Vagina (tissue), 2 donors: ENCODE measurements at places on chromosomes 4 and X. TPM values are rescaled to one million over a fixed set of nuclear protein-coding genes. Genes with fewer than 3 reads are reported as not detected.

Gene ATP6AP2
- 85.7 TPM for total RNA-seq

DNA sequence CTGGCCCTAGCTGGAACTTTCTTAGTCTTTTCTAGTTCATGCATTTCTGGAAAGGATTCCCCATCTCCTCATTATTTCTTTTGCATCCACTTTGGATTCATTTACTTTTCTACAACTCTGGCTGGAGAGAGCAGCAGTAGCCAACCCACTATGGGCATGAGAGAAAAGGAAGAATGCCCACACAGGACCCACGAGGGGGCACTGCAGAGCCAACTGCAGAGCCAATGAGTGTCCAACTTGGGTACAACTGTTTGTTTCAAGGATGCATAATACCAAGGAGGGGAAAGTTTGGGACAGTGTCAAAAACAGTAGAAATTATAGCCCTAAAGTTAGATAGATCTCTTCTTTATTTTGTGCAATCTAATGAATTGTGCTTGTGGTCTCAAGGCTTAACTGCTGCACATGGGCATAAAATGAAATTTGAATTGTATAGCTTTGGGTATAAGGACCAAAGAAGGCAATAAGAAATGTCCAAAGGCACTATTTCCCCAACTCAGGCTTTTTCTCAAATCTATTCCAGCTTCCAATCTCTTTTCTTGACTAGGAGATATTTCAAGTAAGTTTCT is 230.6 kb downstream of the NSUN7 start:
- no peak for DNase-seq

DNA sequence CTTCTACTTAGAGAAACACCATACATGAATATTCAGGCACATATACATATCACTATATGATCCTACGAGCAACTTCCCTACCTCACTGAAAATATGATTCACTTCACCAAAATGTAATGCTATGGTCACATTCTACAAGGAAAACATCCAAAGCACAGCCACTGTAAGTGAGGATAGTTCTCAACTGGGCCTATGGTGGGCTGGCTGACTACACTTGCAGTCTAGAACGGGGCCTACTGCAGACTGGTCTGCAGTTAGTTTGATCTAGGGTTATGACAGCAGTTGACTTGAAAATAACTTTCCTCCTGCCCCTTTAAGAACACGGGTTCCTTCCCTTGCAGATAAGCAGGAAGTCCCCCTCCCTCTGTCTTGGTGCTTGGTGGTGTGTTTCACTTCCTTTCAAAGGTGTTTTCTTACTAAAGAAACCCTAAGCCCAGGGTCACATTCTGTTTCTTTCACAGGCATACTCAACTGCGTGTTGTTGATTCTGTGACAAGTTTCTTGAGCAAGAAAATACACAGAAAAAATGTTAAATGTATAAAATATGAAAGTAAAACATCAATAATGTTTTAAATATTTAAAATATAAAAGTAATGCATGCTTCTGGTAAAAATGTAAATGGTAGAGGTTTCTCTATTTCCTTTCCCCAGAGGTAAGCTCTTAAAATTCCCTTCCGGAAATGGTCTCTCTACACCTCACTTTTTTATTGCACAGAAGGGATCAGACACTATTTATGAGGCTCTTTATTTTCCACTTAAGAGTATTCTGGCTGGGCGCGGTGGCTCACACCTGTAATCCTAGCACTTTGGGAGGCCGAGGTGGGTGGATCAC is 18.0 kb upstream of the TMSB4X start:
- DNase-seq: no peak

Gene AIMP1
- total RNA-seq: 19.4 TPM
